CMK (cell line): ENCODE measurements at places on chromosomes 12 and 14.

- no peak for DNase-seq
Observed at GRCh38 chr14:75496755-75497154, 25.5 kb upstream of the BATF start.

DNA sequence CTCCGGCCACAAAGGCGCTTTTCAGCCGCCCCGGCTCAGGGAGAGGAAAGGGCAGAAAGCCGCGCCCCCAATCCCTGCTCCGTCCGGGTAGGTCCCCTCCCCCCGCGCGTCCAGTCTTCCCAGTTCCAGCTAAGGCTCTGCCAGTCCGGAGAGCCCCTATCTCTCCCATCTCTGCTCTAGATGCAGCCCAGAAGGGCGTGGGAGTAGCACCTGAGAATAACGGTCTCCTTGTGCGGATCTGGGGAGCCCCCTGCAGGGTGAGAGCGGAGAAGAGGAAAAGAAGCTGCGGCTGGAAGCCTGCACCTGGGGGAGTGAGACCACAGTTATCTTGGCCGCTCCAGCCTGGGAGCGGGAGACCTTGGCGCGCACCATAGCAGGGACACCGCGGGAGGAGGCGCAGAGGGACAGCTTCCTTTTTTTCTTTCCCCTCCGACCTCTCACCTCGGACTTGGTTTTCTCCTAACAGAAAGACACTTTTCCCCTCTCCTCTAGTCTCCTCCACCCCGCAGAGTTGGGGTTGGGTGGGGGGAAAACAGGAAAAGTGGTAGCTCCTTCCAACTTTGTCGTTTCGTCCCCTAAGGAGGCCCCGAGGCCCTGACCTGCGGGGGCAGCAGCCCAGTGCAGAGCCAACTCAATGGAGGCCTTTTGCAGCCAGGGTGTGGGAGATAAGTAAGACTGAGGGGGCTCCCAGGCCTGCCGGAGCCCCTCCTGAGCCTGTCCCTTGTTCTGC lies 2.4 kb downstream of the DHH start:
- peak; percentile 89 for DNase-seq

GRCh38 chr12:100656141-100656540 lies 82.7 kb downstream of the GAS2L3 start:
- DNase-seq = no peak

- DNase-seq = no peak
Observed at GRCh38 chr12:26555139-26555538, 277.9 kb downstream of the ITPR2 start.

DNA sequence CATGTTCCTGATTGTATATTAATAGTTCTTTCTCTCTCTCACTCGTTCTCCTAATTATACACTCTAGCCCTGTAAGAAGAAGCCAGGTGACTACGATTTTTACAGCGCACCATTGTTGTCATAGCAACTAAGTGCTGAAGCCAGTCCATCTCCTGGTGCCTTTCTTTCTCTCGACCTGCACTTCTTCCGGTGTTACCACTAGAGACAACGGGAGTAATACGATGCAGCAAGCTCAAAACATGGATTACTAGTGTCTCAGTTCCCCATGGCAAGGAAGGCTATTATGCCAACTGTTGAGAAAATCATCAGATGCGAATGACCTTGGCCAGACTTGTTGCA lies 40.8 kb upstream of the DCD start:
- no peak for DNase-seq

DNA sequence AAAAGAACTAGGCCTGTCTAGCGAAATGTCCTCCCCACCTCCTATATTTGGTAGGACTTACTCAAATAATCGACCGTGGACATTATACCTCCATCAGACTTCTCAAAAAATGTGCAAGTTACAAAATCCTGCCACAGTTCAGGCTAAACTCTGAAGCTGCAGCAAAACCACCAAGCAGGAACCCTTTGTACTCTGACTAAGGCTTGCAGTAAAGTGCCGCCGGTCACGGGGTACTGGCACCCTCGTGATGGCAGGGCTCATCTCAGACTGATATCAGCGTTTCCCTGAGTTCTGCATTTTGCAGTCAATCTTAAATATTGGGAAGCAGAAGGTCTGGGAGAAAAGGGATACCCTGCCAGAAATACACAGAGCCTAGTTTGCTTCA lies 17.1 kb downstream of the SLC11A2 start:
- no peak for DNase-seq

GRCh38 chr12:105287408-105287807 lies 43.1 kb upstream of the C12orf75 start:
- no peak for DNase-seq

- no peak for DNase-seq
Observed at GRCh38 chr12:6967651-6968100, 2.8 kb downstream of the PHB2 start.

DNA sequence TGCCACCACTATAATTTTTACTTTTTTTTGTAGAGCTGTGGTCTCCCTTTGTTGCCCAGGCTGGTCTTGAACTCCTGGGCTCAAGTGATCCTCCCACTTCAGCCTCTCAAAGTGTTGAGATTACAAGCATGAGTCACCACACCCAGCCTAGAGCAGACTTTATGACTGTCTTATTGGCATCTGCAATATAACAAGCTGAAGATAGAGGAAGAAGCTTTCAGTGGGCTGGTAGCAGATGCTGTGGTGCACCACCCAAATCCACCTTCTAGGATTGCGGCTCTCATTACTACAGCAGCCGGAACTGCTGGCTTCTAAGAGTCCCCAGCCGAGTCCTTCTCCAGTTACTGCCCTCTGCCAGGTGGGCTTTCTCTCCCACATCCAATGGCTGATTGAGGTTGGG lies 7.6 kb upstream of the STK38L start:
- DNase-seq = no peak

DNA sequence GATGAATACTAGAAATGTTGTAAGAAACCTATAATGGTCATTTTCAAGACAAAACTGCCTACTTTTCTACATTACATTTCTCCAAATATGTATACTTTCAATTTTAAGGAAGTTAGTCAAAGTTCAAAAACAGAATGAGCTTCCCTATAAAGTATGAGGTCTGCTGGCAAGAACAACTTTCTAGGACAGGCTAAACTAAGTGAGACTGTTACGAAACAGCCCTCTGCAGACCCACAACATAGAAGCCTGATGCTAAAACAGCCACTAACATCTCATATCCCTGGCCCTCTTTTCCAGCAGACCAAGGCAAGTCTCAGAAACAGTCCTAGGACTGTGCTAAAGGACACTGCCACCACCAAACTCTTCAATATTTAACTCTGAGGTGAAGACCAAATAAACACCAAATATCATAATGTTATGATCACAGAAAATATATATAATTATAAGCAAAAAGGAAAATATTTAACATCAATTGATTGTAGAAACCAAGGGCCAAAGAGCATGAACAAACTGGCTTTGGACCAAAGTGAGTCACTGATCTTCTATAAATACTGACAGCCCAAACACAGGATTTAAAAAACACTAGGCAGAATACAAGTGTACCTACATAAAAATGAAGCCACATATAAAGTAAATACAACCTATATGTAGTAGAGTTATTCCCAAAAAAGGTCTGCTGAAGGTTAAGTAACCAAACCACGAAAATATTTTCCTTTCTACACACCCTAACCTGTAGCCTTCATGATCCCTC lies 27.7 kb downstream of the PPP4R3A start:
- no peak for DNase-seq

DNA sequence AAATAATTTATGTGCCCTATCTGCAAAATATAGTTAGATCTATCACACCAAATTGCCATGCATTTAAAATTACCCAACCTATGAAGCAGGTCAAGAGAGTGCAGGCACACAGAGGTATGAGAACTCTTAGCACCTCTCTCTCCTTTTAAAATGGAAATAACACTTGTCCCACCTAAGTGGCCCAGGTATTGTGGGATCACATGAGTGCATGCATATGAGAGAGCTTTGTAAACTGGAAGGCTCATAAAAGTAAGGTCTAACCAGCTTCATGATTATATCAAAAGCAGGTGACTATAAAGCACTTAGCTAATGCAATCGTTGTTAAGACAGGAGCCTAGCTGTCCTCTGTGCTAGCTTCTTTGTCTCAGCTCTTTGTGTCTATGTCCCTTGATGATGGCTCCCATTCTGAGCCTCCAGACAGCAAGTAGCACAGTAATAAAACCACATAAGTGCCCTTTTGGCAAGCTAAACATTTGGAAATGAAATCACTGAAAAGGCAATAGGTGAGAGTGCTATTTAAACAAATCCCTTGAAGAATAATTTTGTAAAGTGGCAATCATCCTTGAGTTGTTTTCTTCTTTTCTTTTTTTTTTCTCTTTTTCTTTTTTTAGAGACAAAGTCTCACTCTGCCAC lies 219.0 kb downstream of the NTF3 start:
- no peak for DNase-seq

DNA sequence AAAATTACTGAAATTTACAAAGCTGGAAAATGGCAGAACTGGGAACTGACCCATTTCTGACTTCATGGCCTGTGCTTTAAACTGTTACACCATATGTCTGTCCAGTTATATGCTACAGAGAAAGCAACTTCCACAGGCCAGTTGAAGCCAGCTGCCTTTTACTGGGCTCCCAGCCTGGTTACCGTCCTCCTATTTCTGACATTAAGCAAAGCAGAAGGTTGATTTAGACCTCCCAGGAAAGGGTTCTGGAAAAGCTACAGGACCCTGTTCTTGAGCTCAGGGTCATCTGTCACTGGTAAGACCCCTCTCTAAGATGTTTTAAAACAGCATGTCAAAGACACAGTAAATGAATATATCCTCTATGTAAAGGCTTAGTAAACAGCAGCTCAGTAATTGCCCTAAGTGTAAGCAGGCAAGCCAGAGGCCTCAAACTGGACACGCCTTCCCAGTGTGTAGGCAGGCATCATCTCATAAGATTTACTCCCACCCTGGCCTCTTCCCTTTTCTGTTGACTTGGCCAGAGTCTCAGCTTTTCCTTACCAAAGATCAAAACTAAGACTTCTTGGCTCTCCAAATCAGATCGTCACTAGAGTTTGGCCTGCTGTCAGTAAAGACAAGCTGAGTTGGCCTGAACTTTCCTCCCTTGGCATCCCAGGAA lies 55.4 kb upstream of the RNU6-8 start:
- DNase-seq = no peak

- DNase-seq = no peak
Observed at GRCh38 chr12:113149361-113150150, at the start of gene CFAP73. TSS of gene CFAP73 (plus strand) at chr12:113149724. CDS start at chr12:113149858, 134 bp downstream.

DNA sequence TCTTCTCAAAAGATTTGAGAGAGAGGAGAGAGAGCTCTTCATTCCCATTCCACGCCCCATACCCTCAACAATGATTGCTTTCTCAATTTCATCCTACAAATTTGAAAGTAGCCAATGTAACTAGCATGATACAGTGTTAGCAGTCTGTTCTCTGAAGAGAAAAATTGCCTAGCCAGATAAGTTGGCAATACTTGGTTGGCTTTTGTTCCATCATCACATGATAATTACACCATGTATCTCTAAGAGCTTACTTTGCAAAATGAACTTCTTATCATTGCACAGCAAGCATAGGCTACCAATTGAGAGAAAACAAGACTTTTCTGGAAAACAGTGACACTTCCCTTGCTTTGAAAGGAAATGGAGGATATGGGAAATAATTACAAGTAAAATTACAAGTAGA lies 68.9 kb downstream of the FSCB start:
- DNase-seq = no peak

DNA sequence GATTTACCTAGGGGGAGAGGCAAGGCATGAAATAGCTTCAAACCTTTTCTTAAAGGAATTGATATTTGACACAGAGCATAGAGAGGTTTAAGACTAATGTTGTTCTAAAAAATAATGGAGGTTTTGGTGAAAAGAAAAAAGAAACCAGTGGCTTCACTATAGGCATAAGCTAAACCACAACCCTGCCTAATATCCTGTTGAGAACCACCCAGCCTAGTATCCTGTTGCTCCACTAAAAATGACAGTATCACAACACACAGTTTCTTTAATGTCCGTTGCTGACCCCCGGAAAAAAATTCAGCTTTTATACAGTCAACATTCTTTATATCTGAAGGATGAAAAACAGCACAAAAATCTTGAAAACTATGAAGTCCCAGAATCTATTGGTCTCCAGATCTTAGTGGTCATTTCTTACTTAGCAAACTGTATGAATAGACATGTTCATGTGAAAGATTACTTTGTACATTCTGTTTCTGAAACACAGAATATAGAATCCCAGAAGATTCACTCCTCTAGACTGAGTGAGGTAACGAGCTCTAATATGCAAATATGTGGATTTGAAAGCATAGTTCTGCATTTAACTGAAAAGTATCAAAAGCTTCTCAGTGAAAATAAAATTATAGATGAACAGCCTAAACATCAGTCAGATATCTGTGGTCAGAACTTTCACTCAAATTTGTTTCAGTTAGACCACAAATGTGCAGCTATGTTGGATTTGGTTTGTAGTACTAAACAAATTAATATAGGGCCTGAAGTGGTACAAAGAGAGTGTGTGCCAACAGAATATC lies 40.5 kb downstream of the GALC start:
- DNase-seq = no peak

- no peak for DNase-seq
Observed at GRCh38 chr12:29707846-29708245, 75.9 kb downstream of the TMTC1 start.

GRCh38 chr12:85740186-85740585 lies 96.0 kb downstream of the RASSF9 start:
- no peak for DNase-seq

DNA sequence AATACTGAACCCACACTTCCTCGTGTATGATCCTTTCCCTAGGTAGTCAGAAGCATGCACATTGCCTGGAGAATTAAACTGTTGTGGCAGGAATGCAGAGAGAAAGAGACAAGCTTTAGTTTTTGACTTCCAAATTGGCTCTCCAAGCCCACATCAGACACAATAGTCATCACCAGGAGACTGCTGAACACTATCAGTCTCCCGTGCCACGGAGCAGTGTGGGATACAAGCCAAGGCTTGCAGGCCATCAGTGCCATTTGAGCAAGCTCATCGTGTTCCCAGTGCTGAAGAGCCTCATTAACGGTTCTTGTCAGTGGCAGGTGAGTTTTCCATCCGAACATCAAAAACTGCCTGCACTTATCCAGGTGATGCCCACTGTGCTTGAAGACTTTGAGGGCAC lies 410.8 kb downstream of the NAV3 start:
- DNase-seq = no peak

GRCh38 chr12:47028981-47029708 lies 50.3 kb upstream of the PCED1B start:
- no peak for DNase-seq

GRCh38 chr12:94404854-94405253 lies 54.8 kb downstream of the CEP83 start:
- DNase-seq = no peak

GRCh38 chr12:135138-135537 lies 68.6 kb downstream of the IQSEC3 start:
- DNase-seq = no peak

GRCh38 chr14:42541535-42542001 lies 934.9 kb downstream of the LRFN5 start:
- no peak for DNase-seq

DNA sequence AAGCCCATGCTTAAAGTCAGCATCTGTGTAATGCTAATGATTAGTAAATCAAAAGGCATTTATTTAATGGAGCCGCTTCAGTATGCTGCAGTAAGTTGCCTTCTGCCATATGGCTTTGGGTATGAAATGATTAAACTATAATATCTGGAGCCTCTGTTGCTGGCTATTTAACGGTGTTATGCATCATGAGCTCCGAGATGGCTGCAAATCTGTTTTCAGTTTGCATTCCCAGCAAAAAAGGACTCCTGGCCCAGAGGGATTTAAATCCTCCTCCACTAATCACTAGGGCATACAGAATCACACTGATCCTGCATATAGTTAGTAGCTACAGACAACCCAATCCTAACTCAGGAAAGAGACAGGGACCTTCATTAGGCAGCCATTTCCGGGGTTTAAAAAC lies 171.5 kb upstream of the EEA1 start:
- no peak for DNase-seq

- no peak for DNase-seq
Observed at GRCh38 chr12:26052652-26053051, 72.2 kb downstream of the BHLHE41 start.
